ENCODE measurements at places on chromosomes 16 and 17. TPM values are rescaled to one million over a fixed set of nuclear protein-coding genes. Genes with fewer than 3 reads are reported as not detected.

Gene TEKT5
- total RNA-seq, result 0.13 TPM

GRCh38 chr16:77843405-77843804, 55.0 kb downstream of the VAT1L start:
- DNase-seq, result no peak

GRCh38 chr17:78484271-78485246, 92.6 kb downstream of the DNAH17 start:
- DNase-seq, result no peak

DNA sequence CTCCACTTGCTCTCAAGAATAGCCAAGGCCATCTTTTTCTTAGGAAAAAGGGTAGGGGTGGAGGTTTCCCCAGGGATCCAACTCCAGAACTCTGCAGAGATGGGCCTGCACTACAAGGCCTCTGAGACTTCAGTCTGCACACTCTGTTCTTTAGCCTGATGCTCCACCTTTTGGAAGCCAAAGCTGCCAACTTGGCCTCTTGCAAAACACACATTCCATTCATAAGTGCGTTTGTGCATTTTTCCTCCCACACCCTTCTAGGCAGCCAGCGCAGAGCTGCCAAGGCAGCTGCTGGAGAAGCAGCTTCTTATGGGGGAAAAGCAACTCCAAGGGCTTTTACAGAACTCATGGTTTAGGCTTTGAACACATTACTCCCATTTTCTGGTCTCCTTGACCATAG, 45.3 kb downstream of the REXO5 start:
- DNase-seq, result peak; percentile 95

DNA sequence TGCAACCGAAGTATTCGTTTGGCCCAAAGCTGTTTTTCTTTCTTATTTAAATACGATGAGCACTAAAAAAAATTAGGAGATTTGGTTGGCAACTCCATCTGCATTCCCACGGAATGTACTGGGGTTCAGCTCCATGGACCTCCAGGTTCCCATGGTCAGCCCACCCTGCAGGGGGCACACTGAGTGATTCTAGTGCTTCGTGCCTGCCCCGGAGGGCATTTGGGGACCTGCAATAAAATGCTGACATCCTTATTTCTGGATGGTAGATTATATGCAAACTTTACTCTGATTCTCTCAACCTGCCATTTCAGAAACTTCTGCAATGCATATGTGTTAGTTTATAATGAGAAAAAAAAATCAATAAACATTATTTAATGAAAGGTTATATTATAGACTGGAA, 339.4 kb downstream of the XYLT1 start:
- DNase-seq, result no peak

GRCh38 chr16:55146966-55147365, 177.0 kb upstream of the IRX6 start:
- DNase-seq, result peak; percentile 49

GRCh38 chr17:40366861-40367518, 2.5 kb upstream of the GJD3 start:
- DNase-seq, result no peak

Data from muscle of leg (tissue), 16 donors.